Activated CD4-positive, alpha-beta T cell treated with anti-CD3 and anti-CD28 coated beads, Interleukin-2, amount 10 ng/mL, durations not matched to agents 24 days and 14 days (primary cell): ENCODE measurements at places on chromosomes 2 and 18. TPM values are rescaled to one million over a fixed set of nuclear protein-coding genes. Genes with fewer than 3 reads are reported as not detected.

Gene NCKAP5
- not detected in 2 replicates for total RNA-seq

DNA sequence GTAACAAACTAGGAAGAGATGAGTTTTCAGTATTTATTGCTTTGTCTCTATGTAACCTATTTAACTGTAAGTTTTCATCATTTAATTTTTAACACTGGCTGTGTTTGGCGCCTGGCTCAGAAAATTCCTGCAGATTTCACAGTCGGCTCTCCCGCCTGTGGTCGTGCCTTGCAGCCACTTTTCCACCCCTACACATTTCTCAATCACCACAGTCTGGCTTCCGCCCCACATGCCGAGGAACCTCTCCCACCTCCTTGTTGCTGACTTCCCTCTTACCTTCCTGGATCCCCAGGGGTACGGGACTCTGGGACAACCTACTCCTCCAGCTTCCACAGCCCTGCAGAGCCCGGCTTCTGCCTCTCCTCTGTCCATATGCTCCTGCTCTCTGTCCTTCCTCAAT, 41.6 kb upstream of the MGAT4A start:
- no peaks in the 10 kb centered on the region for H3K36me3 ChIP-seq
- H3K27me3 ChIP-seq, result no peaks in the 10 kb centered on the region
- DNase-seq, result no peak
- peak overlapping the region; percentile 95 for H3K27ac ChIP-seq
- H3K4me3 ChIP-seq, result peak overlapping the region; percentile 81
- H3K4me1 ChIP-seq, result peaks cover 58% of the 10 kb centered on the region

DNA sequence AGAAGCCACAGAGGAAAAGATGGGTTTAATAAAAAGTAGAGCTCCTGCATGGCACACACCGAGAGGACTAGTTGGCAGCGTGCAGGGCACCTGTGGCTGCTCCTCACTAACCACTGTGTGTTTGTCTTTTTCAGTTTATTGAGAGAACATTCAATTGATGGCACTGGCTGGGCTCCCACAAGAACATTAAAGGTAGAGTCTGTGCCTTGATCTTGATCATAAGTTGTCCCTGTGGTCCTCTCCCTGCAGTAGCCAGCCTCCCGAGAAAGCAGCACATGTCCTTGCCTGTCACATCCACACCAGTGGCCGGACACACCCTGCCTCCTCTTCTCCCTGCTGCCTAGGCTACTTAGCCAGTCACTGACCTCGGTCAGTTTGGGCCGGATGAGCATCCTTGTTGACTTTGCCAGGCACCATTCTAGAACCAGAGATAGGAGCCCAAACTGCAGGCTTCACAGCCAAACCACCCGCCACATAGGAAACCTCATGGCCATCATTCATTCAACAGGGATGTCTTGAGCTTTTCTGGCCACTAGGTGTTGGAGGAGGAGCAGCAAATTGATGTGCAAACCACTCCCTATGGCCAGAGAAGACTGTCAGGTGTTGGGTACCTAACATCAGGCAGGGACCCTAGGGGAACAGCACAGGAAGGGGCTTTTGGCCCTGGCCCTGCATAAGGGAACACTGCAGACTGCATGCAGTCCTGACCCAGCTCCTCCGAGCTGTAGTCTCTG, 30.2 kb upstream of the SCLY start:
- peaks cover 3% of the 10 kb centered on the region for H3K4me1 ChIP-seq
- peaks cover 67% of the 10 kb centered on the region for H3K36me3 ChIP-seq
- DNase-seq, result no peak
- no peak overlapping the region for H3K4me3 ChIP-seq

- no peak overlapping the region for H3K27ac ChIP-seq
- peaks cover 2% of the 10 kb centered on the region for H3K4me1 ChIP-seq
- DNase-seq, result no peak
- H3K4me3 ChIP-seq, result no peak overlapping the region
Observed at GRCh38 chr2:106531676-106532214, 44.6 kb downstream of the CD8B2 start.

Gene KYNU
- total RNA-seq, result not detected in 2 replicates

DNA sequence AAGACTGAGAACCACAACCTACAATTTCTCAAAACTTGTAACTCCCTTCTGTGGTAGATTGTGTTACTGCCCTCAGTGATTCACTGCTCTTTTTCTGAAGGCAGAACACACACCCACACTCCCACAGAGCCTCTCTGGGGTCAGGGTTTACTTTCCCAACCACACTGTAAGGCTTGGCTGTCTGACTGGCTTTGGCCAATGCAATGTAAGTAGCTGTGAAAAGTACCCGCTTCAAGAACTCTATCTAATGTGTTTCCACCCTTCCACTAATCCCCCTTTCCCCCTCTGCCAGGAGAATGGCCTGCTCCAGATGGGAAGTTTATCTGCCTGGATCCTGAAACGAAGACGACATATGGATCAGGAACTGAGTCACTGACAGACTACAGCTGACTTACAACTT, 222.7 kb downstream of the CDH2 start:
- H3K36me3 ChIP-seq, result no peaks in the 10 kb centered on the region
- DNase-seq, result no peak
- no peaks in the 10 kb centered on the region for H3K4me1 ChIP-seq
- H3K4me3 ChIP-seq, result no peak overlapping the region
- no peaks in the 10 kb centered on the region for H3K27me3 ChIP-seq
